ENCODE measurements at places on chromosomes 7 and 10.

DNA sequence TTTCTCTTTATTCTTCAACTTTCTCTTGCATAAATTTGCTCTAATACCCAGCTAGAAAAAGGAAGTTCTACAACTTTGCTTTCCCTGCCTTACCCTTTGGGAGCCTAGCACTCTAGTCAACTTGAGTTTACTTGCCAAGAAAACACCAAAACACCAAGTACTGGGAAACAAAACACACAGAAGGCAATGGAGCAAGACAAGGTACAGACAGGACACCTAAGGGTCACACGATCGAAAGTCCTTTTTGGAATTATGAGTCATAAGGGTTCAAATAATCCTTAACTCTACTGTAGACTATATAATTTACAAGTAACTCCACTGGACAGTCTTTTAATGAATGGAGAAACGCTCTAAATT, 42.6 kb upstream of the ANAPC16 start:
- no peak for DNase-seq

DNA sequence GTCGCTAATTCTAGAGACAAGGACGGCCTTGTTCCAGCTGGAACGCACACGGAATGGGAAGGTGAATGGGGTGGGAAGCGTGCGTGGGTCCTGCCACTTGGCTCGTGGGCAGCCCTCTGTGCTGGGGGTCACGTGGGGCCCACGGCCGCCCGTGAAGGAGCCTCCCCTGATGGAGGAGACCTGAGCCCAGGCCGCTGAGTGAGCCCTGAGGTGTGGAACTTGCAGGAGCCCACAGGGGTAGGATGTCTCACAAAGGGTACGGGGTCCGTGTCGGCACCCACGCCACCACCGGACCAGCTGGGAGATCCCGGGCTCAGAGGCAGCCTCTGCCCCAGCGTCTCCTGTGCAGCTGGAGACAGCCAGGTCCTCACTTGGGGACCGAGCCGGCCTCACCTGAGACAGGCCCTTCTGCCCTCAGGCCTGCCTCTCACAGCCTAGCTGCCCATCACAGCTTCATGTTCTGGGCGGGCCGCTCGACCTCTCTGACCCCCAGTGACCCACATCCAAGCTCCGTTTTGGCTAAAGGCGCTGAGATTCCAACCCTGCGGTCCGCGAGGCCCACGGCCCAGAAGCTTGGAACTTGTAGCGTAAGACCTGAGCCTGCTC, 84.8 kb downstream of the FOXL3 start:
- no peak for DNase-seq

- no peak for DNase-seq
These were observed 561.9 kb upstream of the KCND2 start for GRCh38 chr7:119711104-119711503.

- no peak for DNase-seq
These were observed 539.7 kb upstream of the KCND2 start for GRCh38 chr7:119733127-119733879.

DNA sequence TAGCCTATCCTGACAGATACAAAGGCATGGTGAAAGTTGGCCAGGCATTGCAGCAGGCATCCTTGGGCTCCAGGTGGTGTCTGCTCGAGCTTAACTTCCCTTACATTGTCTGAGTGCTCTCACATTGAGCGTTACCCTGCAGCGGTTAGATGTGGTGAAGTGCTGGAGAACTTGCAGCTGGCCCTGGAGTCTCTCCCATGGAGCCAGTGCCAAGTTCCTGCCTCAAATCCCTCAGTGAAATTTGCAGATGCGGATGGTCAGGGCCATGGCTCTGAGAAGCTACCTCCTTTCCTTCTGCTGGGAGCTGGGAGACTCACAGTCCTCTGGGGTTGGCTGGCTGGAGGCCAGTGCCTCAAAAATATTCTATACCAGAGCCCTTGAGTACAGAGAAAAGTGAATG, 3.3 kb upstream of the ZNF746 start:
- DNase-seq = no peak

GRCh38 chr7:93148144-93148543, at the start of gene SAMD9L:
SAMD9L (minus strand) TSS chr7:93148385; CDS start chr7:93135971, 12,414 bp downstream.
- DNase-seq = no peak
